SK-N-SH (cell line): ENCODE measurements at places on chromosomes 1 and 21. TPM values are rescaled to one million over a fixed set of nuclear protein-coding genes. Genes with fewer than 3 reads are reported as not detected.

DNA sequence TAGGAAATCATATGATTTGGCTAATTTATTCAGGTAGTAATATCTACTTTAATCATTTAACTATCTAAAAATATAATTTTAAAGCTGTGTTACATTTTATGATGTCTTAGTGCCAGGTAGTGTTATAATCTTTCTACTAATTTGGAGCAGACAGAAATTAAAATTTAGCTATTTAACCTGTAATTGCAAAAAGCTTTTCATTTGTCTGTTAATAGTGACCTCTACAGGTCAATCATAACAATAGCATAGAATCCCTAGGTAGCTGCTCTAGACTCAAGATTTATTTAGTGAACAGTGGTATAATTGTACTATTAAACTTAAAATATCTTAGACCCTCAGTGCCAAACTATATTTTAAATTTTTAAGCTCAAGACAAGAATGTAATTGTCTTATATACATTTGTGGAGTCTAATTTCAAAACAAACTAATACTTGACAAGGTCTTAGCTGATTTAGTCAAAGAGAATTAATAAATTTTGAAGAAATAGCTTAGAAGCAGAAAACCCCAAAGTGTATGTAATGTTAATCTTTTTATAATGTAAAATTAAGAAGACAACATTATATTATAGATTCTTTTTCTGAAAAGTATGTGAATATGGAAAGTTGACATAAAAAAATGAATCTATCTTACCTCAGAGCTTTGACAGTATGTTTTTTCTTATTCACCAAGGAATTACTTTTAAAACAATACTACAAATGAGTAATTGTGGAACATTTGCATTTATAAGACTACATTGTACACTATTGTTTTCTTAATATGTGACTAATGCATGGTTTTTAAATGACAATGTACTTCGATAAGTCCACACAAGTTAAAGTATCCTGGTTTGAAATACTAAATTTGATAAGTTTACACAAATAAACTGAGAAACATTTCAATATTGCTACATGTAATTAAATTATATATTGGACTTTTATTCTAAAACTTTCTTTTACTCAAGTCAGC, 64.1 kb upstream of the RNPC3 start:
- peak; percentile 21 for DNase-seq

DNA sequence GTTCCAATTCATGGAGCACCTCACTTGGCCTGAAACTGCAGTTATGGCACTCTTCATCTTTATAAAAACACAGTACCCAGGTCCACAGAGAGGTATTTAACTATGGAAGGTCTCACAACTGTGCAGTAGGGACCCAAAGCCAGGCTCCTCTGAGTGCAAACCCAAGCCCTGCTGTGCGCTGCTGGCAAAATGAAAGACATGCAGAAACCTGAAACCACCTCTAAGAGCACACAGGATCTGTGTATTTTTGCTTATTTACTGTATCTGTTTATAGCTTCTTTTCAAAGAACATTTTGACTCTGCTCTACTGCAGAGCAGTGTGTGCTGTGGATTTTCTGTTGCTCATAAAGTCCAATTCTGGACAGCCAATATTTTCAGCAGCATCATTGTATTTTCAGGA, 166.6 kb downstream of the DSCAM start:
- no peak for DNase-seq

- peak; percentile 95 for DNase-seq
These were observed at the start of gene HTR6 for GRCh38 chr1:19664453-19665185. Gene HTR6, plus strand, starts transcription at chr1:19664875. Its CDS starts 879 bp downstream, at chr1:19665754.

DNA sequence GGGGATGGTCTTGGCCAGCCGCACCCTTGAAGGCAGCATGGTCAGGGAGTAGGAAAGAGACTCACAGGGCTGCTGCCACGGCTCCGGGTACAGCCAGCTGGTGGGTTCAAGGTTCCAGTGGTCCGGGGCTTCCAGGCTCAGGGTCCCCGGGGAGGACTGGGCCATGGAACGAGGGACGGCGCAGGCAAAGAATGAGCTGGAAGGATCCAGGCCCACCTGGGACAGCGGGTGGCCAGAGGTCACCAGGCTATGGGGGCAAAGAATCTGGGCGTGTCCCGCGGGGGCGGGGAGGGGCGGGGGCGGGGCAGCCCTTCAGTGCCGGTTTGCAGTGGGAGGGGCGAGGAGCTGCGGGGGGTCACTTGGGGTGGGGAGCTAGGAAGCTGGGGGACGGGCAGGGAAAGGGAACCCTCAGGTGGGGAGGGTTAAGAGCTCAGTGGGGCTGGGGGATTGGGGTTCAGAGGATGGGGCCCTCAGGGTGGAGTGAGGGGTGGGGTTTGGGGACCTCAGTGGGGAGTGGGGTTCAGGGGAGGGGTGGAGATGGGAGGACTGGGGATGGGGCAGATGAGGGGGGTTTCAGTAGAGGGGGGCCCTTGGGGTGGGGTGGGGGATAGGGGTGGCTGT, at the start of gene DNMT3L:
Gene DNMT3L (minus strand): TSS at position 223 of the 621 bp plus-strand sequence. CDS start 638 bp downstream, outside the sequence.
- DNase-seq = no peak

DNA sequence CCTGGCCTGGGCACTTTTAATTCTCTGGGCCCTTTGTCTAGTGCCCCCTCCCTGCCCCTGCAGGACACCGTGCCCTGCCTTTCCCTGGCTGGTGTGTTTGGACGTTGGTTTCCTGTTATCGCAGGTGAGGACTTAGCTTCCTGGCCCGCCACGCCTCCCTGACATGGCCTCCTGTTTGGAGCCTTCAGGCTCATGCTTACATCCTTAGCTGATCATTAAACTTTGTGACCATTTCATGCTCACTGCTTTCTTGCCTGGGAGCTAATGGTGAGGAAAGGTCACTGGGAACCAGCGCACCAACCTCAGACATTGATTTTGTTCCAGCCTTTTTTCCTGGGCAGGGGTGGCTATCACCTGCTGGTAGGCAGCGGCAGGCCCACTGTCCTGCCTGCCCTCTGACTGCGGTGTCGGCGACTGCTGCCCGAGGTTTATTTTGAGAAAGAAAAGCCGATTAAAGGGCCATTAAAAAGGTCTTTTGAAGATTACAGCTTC, 3.7 kb downstream of the PFKL start:
- no peak for DNase-seq

DNA sequence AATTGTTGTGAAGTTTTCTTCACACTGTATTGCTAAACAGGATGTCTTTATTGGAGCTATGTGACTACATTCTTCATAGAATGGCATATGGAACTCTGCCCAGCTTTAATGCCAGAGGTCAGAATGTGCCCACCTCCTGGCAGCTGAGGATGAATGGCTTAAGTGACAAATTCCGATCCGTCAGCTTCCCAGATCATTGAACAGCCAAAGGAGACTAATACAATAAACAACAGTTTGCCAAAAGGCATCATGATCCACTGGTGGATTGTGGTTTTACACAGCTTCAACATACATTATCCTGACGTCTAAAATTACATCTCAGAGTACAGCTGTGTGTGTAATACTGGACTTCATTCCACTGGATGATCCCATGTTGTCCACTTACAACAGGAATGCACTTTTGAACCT, 68.7 kb upstream of the C1orf105 start:
- DNase-seq = no peak

DNA sequence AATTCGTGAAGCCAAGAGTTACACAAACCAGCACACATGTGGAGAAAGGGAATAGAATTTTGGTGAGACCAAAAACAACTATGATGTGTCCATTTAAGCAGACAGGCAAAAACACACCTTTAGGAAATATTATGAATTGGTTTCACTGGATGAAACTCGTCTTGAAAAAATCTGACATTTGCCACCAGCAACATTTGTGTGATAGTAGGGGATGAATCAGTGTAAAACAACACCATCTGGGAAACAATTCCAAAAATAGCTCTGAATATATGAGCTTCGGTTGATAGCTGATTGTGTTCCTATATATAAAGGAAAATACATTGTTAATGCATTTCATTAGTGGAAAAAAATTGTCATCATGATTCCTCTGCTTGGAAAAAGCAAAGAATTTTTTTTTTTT, 327.8 kb downstream of the PAPPA2 start:
- DNase-seq = no peak

EXTL1 gene
- polyA plus RNA-seq = 0.58 and 1.1 TPM in 2 replicates

- DNase-seq = no peak
These were observed 92.6 kb upstream of the TMPRSS2 start for GRCh38 chr21:41600556-41600955.

DNA sequence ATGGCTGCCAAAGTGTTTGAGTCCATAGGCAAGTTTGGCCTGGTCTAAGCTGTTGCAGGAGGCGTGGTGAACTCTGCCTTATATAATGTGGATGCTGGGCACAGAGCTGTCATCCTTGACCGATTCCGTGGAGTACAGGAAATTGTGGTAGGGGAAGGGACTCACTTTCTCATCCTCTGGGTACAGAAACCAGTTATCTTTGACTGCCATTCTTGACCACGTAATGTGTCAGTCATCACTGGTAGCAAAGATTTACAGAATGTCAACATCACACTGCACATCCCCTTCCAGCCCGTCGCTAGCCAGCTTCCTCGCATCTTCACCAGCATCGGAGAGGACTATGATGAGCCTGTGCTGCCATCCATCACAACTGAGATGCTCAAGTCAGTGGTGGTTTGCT, 215.8 kb upstream of the JUN start:
- no peak for DNase-seq

DNA sequence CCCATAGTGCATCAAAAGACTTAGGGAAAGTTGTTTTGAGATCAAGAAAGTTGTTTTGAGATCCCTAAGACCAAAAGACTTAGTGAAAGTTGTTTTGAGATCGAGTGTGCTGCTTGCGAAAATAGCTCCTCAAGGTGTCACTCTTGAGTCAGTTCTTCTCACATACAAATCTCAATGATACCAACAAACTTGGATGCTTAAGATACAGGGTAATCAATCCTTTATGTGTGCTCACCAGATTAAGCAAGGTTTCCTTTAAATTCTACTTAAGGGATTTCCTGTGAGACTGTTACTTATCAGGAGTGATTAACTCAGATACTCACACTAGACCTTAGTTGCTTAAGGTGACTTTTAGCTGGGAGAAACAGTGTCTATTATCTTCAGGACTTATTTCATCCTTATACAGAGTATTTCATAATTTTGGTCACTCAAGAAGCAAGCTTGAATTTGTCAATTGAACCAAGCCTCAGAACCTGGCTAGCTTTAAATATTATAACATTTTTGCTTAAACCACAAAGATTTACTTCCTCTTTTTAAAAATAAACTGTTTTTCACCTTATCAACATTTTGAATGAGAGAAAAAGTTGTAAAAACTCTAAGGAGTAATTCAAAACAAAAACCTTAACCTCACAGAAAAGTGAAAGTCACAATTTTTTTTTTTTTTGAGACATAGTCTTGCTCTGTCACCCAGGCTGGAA, 8.0 kb upstream of the RLF start:
- DNase-seq = peak; percentile 27

DNA sequence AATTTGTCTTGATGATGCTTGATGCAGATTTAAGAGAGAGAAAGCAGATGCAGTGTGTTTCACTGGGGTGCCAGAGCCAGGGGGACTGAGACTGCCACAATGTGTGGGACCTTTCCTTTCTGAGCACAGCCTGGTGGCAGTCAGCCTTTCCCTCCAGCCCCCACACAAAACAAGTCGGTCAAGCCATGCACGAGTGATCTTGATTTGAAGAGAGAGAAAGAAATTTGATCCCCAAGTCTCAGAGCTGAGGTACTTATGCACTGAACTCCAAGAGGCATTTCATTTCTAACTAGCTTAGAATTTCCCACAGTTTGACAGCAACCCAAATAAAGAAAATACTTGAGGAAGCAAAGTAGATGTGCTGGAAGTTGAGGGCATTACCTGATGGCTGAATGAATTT, 193.8 kb downstream of the ST6GALNAC3 start:
- DNase-seq = no peak

AQP10 gene
- polyA plus RNA-seq = 0.02 and 0.13 TPM in 2 replicates

B3GALT6 gene
- polyA plus RNA-seq = 32.0 and 38.8 TPM in 2 replicates

DNA sequence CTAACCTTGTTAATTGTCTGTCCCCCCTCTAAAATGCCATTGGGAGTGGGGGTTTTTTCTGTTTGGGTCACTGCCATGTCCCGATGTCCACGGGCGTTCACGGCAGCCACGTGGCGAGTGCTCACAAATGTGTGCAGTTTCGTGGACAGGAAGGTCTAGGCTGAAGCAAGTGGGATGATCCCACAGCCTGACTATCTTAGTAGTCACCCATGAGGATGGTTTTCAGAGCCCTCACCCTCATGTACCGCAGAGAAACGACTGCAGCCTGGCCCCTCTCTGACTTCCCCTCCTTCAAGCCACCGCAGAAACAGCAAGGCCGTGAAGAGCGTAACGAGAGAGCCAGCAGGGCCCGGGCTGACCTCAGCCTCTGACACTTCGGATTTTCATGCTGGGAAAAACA, 52.3 kb upstream of the COX20 start:
- DNase-seq = no peak

- DNase-seq = no peak
These were observed 1093.9 kb downstream of the ADGRL2 start for GRCh38 chr1:82894635-82895034.

DNA sequence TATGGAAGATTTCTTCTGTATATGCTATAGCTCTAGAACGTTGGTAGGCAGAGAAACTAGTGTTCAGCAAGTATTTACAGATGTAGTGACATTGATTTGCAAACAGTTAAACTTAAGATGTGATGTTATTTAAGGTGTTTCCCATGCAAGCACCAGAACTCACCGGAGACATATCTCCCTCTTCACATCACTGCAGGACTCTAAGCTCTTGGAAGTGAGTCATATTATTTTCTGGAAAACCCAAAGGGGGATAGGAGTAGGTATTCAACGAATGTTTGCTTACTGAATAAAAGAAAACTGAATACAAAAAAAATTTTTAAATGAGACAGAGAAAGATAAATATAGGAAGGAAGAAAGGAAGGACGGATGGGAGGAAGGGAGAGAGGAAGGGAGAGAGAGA, 25.0 kb downstream of the RGS4 start:
- no peak for DNase-seq

FYB2 gene
- not detected in 2 replicates for polyA plus RNA-seq

- no peak for DNase-seq
These were observed 357.9 kb upstream of the DUSP10 start for GRCh38 chr1:222099746-222100145.

C1QTNF12 gene
- 0.59 TPM in 1 of 2 replicates, not detected in the other for polyA plus RNA-seq

GRCh38 chr1:109356915-109357314, 40.8 kb downstream of the SORT1 start:
- no peak for DNase-seq

DNA sequence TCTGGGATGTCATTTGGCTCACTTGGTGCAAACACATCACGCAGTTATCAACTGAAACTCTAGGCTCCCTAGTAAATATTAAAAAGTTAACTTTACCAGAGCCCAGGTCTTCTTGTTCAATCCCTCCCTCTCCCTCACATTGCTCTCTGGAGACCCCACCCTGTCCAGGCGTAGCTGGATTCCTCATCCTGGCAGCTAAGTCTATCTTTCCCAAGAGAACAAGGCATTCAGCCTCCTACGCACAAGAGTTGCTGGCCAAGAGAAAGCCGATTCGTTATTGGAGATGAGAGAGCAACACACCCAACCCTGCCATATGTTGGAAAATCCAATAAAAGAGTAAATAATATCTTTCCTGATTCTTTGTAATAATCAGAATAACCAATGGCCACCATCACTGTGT, 117.9 kb downstream of the SLC30A10 start:
- no peak for DNase-seq

- DNase-seq = no peak
These were observed 410 bp downstream of the TXNDC12 start for GRCh38 chr1:52054496-52055065.

GRCh38 chr1:89527750-89528381, 3.2 kb downstream of the LRRC8B start:
- no peak for DNase-seq

ASTN1 gene
- polyA plus RNA-seq = 0.13 and 0.29 TPM in 2 replicates
